ENCODE measurements at places on chromosomes 4 and X. TPM values are rescaled to one million over a fixed set of nuclear protein-coding genes. Genes with fewer than 3 reads are reported as not detected.

The PPP1R3F gene
- total RNA-seq, result 1.6 TPM

The SMR3B gene
- total RNA-seq, result not detected

The ZIC3 gene
- total RNA-seq, result not detected

The CLGN gene
- total RNA-seq, result 1.4 TPM

The CBR4 gene
- 32.3 TPM for total RNA-seq

The AFAP1 gene
- total RNA-seq, result 19.4 TPM

The CACNA1F gene
- total RNA-seq, result not detected

The HAND2 gene
- total RNA-seq, result not detected

The MTMR8 gene
- total RNA-seq, result 1.1 TPM

DNA sequence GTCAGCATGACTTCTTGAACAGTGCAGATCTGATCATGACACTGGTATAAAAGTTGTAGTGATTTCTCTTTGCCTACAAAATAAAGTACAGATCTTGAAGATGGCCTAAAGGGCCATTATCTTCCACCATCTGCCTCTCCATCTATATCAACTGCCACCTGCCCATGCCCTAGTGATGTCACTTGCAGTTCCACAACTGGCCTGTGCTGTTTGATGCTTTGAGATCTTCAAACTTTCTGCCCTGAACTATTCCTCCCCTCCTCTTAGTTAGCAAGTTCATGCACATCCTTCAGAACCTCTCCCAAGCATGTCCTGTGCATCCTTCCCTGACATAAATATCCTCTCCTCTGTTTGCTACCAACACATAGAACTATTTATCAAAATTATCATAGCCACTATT is 217.0 kb downstream of the SOWAHB start:
- no peak for DNase-seq

DNA sequence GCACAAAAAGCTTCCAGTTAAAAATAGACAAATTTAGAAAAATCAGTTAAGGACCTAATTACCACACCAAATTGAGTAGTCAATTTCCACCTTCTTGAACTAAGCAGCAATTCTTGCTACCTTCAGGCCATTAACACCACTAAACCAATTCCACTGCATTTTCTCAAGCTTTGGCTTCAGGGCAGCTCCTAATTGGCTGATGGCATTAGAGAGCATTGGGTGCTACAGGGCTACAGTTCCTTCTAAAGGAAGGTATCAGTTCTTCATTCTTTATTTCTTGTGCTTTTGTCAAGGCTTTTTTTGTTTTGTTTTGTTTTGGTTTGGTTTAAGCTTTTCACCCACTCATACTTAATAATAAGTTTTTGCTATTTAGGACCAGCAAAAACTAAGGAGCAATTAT is 90.2 kb upstream of the FAM241A start:
- DNase-seq, result no peak

DNA sequence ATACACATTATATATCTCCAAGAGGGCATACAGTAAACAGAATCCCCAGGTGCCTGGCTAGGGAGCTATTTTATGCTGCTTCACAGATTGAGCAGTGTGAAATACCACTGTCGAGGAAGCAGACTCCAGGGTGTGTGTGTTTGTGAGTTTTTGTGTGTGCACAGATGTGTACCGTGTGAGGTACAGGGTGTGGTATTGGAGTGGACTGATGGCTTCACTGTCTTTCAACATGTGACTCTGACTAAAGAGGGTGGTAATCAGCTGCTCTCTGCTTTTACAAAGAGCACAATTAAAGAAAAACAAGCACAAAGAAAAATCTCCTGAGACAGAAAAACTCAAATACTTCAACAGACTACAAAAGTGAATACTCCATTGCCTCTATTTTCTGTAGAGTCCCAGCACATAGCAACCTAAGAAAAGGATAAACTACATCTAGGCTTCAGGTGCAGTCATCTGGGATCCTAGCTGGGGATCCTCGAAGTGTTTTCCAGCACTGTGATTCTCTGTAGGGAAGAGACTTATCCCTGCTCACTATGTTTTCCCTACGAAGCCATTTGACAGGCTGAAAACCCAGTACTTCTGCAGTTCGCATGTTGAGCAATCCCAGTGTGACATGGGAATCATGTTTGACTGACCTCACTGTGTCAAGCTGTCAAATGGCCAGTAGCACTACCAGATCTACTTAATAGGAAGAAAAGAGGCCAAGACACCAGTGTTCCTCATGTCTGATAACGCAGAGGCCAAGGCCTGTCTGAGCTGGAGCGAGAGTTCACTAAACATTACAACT is 100.3 kb downstream of the CDS1 start:
- DNase-seq, result no peak

DNA sequence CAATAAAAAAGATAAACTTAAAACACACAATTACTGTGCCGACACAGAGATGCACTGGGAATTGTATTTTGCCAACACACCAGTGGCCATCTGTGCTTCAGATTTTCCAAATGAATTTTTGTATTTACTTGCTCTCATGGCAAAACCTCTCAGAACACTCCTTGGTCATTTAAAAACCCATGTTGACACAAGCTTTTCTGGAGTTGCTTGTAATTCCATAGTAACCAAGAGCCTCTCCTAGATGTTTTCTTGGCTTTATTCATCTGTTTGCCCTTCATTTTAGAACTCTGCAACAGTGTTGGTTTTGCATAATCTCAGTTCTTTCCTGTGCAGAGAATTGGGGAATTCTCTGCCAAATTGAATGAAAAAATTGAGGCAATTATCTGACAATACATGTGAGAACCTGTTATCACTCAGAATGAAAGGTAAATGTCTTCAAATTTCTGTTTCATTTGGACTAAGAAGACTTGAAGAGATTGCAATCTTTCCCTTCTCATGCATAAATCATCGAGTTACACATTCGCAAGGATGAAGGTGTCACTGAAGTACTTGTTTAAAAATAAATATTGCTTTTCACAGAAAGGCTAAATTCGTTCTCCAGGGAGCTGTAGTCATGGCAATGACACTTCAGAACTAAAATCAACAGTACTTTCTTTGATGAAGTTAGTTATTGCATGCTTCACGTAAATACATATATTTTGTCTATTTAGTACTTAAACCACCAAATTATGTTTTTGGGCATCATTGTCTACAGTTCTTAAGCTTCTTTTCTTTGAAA is 301.8 kb upstream of the CTSO start:
- DNase-seq, result no peak
